ENCODE measurements at places on chromosomes 7 and 10. TPM values are rescaled to one million over a fixed set of nuclear protein-coding genes. Genes with fewer than 3 reads are reported as not detected.
A peak's percentile ranks its signal among the peaks of the same experiment; 100 is the strongest.

DNA sequence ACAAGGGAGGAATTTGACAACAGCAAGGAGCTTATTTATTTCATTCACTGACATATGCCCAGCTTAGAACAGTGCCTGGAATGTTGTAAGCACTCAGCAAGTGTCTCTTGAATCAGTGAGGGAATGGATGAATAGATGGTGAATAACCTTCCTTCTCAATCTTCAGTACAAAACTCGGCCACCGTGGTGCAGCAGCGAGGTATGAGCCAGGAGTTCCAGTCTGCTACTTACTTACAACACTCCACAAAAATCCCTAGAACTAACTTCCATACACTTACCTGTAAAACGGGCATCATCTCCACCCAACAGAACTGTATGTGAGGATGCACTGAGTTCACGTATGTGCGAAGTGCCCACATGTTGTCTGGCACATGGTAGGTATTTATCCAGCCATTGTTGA, 237.4 kb downstream of the WDR11 start:
- DNase-seq, result no peak

GRCh38 chr10:7291487-7292270, 119.2 kb downstream of the SFMBT2 start:
- DNase-seq, result no peak

GRCh38 chr10:12512332-12513002, 163.1 kb downstream of the CAMK1D start:
- no peak for DNase-seq

- no peak for DNase-seq
Observed at GRCh38 chr7:38142736-38143135, 35.3 kb upstream of the STARD3NL start.

DNA sequence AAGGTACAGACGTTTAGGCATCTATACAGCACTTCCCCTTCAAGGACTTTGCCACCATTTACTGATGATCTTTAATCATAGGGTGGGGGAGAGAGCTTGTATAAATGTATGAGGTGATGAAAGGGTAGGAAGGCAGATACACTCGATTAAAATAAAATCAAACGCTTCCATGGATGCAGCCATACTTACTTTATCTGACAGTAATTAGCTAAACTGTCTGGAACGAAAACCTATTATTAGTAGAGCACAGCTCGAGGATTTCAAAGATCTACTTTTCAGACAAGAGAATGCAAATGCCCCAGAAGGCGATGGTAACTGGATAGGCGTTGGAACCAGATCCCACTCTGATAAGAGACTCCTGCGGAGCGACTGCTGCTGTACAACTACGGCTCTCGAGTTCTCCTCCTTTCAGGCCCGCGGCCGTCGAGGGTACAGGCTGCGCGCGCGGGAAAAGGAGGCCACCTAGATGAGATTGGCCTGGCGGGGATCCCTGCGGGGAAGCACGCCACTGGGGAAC, 3.1 kb upstream of the NKX2-3 start:
- no peak for DNase-seq

GRCh38 chr10:127934383-127934782, 27.5 kb downstream of the PTPRE start:
- DNase-seq, result no peak

DNA sequence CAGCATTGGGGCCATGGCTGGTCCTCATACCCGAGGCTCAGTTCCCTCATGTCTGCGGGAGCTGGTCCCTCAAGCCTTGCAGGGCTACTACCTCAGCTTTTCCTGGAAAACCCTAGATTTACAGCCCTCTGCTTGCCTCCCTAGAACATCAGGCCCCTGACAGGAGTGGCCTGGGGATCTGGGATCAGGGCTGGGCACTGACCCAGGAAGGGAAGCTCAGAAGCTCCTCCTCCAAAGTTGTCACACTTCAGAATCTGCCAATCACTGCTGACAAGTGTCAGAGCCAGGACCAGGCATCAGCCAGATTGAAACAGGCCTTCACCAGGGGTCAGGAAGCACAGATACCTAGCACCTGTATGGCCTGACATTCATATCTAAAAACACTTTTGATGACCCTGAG, 115.2 kb downstream of the GRID1 start:
- no peak for DNase-seq

The CCDC172 gene
- total RNA-seq, result not detected

The MYL10 gene
- not detected for total RNA-seq

The CTAGE4 gene
- 6.0 TPM for total RNA-seq

GRCh38 chr10:97512993-97513392, 14.3 kb downstream of the UBTD1 start:
- no peak for DNase-seq

DNA sequence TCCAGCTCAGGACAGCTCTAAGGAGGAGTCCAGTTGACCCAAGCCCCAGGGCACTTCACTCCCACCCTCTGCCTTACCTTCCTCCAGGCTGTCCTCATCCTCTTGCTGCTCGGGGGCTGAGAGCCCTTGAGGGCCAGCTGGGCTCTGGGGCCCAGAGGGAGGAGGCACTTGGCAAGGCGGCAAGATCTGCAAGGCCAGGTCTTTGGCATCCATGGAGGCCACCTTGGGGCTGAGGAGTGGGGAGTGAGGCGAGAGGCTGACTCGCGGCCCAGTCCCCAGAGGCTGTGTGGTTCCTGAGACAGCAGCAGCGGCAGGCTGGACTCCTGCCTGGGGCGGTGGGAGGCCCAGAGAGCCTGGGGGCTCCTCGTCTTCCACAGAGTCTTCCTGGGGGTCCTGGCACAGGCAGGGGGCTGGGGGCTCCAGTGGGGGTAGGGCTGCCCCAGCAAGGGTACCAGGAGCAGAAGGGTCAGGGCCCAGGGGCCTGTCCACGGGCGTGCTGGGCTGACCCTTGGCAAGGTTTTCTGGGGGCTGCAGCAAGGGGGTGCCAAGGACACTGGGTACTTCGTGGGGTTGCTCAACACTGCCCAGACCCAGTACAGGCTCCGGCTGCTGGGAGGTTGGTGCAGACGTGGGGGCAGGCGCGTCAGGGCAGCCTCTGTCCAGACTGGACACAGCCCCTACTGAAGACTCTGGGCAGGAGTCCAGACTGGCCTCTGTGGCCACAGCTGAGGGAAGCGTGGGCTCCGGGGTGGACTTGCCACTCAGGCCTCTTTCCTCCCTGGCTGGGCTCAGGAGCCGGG, 6.5 kb downstream of the NACAD start:
- DNase-seq, result no peak

DNA sequence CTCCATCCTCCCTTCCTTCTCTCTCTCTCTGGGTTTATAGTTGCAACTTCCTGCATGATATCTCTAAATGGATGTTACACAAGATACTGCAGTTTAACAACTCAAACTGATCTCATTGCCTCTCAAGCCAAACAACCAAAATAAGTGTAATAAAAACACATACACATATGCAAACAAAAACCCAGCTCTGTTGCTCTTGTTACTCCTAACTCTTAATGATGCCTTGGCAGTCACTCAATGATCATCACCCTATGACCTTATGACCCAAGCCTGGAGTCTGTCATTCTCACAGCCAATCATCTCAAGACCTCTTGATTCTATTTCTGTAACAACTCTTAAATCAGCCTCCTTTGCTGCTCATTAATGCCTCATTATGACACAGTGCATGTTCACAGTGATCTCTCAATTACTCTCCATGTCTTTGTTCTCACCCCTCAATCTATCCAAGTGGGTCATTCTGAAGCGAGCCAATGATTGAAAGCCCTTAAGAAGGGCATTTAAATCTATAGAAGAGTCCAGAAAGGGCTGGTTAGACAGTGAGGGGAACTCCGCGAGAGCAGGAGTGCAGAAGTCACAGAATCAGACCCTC, 210.9 kb downstream of the INHBA start:
- no peak for DNase-seq

The ANKRD61 gene
- 0.17 TPM for total RNA-seq

The VWDE gene
- 13.7 TPM for total RNA-seq

The TYSND1 gene
- 13.6 TPM for total RNA-seq

- no peak for DNase-seq
Observed at GRCh38 chr7:29126804-29127203, 19.5 kb downstream of the CPVL start.

GRCh38 chr7:2725178-2726105, 37.4 kb downstream of the AMZ1 start:
- no peak for DNase-seq

GRCh38 chr10:17062009-17062408, 67.6 kb downstream of the CUBN start:
- peak; percentile 50 for DNase-seq

- DNase-seq, result no peak
Observed at GRCh38 chr10:64080071-64080470, 558.9 kb downstream of the REEP3 start.

DNA sequence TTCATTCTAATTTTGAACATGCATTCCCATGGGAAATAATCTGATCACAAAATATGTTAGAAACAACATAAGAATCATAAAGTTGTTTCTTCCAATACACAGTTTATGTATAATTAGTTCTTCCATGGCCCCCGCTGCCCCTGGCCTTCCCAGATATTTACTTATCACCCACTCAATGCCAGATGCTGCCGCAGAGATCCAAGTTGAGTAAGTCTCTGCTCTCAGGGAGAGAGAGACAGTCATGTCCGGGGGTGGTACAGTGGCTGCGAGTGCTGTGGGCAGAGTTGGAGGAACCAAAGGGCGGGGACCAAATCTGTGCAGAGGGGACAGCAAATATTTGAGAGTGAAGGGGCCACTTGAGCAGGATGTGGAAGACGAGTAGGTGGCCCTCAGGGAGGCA, 37.1 kb downstream of the COL26A1 start:
- no peak for DNase-seq

The GRB10 gene
- 37.3 TPM for total RNA-seq

GRCh38 chr7:5215313-5215712, 25.3 kb downstream of the WIPI2 start:
- no peak for DNase-seq

GRCh38 chr7:3495530-3495929, 194.5 kb downstream of the SDK1 start:
- DNase-seq, result no peak

The ARHGAP22 gene
- total RNA-seq, result 9.9 TPM

- DNase-seq, result no peak
Observed at GRCh38 chr10:90644165-90644564, 213.7 kb downstream of the HTR7 start.

The FBXL13 gene
- total RNA-seq, result 1.0 TPM

The ATP5F1C gene
- total RNA-seq, result 292 TPM

DNA sequence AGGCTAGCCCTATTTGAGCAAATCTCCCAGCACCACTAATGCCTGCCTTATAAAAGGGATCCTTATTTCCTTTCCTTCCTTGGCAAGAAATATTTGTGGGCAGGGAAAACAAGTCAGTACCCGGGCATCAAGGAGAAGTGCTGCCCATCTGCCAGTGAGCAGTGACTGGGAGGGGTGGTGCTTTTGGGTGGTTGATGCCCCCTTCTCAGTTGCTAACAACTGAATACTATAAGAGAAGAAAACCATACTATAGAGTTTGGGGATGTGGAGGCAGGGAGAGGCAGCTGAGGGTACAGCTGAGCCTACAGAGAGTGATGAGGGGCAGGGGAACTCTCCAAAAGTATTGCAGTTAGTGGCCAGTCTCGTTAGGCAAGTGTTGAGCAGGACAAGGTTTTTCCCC, 39.3 kb downstream of the OGDH start:
- no peak for DNase-seq

- DNase-seq, result no peak
Observed at GRCh38 chr7:9719303-9719702, 1254.4 kb upstream of the PHF14 start.

- no peak for DNase-seq
Observed at GRCh38 chr10:19952224-19953010, 136.2 kb downstream of the PLXDC2 start.

- no peak for DNase-seq
Observed at GRCh38 chr7:36766451-36766850, 42.2 kb upstream of the AOAH start.

The UROS gene
- total RNA-seq, result 63.9 TPM

The NOS3 gene
- 35.8 TPM for total RNA-seq

The CCL24 gene
- not detected for total RNA-seq

The WNT2 gene
- total RNA-seq, result 0.12 TPM

Measured in HCT116 (cell line).